ENCODE measurements at places on chromosomes 1 and 21. TPM values are rescaled to one million over a fixed set of nuclear protein-coding genes. Genes with fewer than 3 reads are reported as not detected.

- DNase-seq = no peak
These were observed 293.1 kb downstream of the LMX1A start for GRCh38 chr1:165063181-165063965.

Gene KLHL17
- total RNA-seq = 6.8 TPM

- no peak for DNase-seq
These were observed 12.1 kb upstream of the MIIP start for GRCh38 chr1:12007204-12007603.

GRCh38 chr1:38788341-38789336, 70.9 kb downstream of the RRAGC start:
- DNase-seq = no peak

Gene BACE2
- 36.1 TPM for total RNA-seq

Gene ANXA9
- 5.6 TPM for total RNA-seq

DNA sequence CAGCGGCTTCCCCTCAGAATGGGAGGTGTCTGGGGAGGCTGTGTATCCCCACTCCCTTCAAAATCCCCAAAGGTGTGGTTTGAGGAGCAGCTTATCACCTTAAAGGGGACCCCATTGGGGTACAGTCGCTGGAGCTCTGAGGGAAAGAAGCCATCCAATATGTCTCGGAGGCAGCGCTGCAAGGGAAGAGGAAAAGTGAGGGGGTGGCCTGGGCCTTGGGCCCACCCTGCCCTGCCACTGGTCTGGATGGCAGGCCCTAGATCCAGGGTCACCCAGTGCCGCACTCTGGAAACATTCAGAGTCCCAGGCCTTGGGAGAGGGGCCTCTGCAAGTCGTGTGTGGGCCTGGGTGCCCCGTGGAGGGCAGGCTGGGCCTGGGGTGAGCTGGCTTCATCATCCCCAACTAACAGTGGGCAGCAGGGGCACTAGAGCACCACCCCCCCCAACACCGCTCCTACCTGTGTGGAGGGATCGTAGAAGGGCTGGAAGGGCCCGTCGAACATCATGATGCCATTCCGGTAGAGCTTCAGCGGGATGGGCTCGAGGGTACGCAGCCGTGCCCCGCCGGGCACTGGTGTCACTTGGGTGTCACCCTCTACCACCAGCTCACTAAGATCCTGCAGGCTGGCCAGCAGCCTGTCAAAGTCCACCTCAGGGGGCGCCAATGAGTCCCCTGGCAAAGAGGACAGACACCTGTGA, 5.6 kb downstream of the SH3BGRL3 start:
- no peak for DNase-seq

DNA sequence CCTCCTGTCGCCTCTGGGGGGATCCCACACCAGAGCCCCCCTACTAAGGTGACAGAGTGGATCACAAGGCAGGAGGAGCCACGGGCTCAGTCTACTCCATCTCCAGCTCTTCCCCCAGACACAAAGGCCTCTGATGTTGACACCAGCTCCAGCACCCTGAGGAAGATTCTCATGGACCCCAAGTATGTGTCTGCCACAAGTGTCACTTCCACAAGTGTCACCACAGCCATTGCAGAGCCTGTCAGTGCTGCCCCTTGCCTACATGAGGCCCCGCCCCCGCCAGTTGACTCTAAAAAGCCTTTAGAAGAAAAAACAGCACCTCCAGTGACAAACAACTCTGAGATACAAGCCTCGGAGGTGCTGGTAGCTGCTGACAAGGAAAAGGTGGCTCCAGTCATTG, 42.2 kb downstream of the ZBTB17 start:
- DNase-seq = no peak

Gene FCRL1
- total RNA-seq = 0.28 TPM

DNA sequence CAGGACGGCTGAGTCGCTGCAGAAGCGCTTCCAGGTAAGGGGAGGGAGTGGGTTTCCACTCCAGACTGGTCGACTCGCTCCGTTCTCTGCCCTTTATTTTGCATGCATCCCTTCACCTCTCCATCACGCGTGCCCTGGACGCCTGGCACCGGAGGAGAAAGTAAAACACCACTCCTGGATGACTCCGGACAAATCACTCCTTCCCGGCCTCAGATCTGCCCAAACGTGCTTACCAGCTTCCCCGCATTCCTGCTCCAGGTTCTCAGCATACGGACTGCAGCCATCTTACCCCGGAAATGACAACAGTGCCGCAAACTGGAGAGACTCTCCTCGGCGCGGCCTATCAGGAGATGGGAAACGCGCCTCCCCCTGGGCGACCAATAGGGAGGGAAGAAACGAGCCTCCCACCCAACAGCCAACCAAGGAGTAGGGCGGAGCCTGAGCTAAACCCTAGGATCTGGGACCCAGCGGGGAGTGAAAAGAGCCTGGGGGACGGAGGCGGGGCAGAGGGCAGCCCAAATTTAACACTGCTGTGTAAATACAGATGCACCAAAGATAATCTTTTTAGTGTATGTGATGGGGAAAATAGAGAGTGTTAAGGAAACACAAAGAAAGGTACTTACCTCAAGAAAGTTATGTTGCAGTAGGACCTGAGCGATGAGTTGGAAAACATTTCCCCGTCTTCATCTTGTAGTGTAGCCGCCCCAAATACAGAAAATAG, at the start of gene DBT:
TSS of gene DBT (minus strand) at position 298 of the 721 bp plus-strand sequence. CDS start at position 284, 14 bp downstream.
- peak; percentile 82 for DNase-seq

Gene SPRR4
- not detected for total RNA-seq

- DNase-seq = no peak
These were observed at the start of gene KRTAP10-10 for GRCh38 chr21:44637018-44637850. Gene KRTAP10-10 (plus strand): TSS chr21:44637356. CDS start chr21:44637418, 62 bp downstream.

GRCh38 chr1:195082183-195082582, 1526.1 kb downstream of the KCNT2 start:
- DNase-seq = no peak

DNA sequence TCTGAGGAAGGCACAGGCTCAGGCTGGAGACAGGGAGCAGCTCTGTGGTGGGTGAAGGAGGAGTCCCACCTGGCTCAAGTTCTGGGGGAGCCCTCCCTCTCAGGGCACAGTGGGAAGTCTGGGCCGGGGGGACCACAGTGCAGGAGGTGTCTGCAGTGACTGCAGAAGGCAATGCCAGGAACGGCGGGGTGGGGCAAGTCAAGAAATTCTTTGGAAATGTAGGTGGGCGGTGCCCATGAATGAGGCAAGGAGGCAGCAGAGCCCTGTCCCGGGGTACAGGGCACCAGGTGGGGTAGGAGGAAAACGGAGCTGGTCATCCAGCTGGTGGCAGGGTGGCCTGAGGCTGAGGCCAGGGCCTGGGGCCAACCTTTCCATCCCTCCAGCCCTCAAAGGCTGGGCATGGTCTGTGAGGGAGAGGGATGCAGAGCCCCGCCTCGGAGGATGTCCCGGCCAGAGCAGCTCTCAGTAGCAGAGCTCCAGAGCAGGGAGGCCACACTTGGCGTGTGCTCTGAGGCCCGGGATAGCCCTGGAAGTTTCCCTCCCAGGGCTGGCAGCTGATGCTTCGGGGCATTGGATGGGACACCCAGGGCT, 4.7 kb downstream of the TFF3 start:
- no peak for DNase-seq

GRCh38 chr1:244209955-244210354, 158.9 kb downstream of the ZBTB18 start:
- no peak for DNase-seq
